ENCODE measurements at places on chromosomes 7 and 10. TPM values are rescaled to one million over a fixed set of nuclear protein-coding genes. Genes with fewer than 3 reads are reported as not detected.

Gene CYP2C8
- 0.12 TPM for total RNA-seq

Gene GIMAP5
- total RNA-seq = not detected

Gene EVX1
- total RNA-seq = not detected

Gene ZNF425
- 1.3 TPM for total RNA-seq

Gene ATRNL1
- total RNA-seq = 0.12 TPM

Gene DPYSL4
- total RNA-seq = 1.6 TPM

Gene GNAT3
- not detected for total RNA-seq

Gene MYL7
- total RNA-seq = not detected

Gene OR2A5
- not detected for total RNA-seq

Gene IFIT5
- total RNA-seq = 20.8 TPM

Gene CTAGE6
- total RNA-seq = not detected

Gene PDE1C
- 19.1 TPM for total RNA-seq

Gene ACTL6B
- total RNA-seq = not detected

Gene CTNNA3
- not detected for total RNA-seq

Gene ERCC6
- total RNA-seq = 8.1 TPM

Gene LIPJ
- under 0.01 TPM for total RNA-seq

All from RPMI7951 (cell line).